ENCODE measurements at places on chromosomes 1 and 21.

GRCh38 chr1:54227091-54227602 lies 27.2 kb downstream of the MRPL37 start:
- DNase-seq, result no peak

DNA sequence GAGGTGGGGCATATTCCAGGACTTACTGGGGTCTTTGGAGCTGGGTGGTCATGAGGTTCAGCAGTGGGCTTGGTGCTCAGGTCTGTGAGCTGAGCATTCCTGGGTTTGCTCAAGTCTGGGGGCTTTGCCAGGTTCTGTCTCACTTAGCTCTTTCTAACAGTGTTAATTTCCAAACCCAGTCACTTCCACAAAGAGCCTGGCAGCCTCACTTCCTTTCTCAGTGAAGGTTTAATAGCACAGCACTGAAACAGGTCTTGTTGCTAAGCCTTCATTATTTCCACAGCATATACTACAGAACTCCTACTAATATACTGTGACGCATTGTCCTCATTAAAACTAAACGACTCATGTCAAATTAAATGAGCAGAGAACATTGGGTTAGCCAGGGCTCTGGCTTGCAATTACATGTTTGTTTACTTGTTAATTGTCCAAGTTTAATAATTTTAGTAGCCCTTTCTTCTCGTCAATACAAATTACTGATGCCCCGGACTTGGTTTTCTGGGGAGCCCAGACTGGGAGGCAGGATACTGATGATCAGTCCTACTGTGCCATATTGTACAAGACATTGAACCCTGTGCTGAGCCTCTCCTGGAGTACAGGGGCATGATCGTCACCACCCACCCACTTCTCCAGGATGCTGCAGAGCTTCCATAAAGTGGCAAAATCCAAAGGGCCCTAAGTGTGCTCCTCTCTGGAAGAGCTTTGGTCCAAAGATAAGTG lies 170.7 kb downstream of the IER5 start:
- no peak for DNase-seq

DNA sequence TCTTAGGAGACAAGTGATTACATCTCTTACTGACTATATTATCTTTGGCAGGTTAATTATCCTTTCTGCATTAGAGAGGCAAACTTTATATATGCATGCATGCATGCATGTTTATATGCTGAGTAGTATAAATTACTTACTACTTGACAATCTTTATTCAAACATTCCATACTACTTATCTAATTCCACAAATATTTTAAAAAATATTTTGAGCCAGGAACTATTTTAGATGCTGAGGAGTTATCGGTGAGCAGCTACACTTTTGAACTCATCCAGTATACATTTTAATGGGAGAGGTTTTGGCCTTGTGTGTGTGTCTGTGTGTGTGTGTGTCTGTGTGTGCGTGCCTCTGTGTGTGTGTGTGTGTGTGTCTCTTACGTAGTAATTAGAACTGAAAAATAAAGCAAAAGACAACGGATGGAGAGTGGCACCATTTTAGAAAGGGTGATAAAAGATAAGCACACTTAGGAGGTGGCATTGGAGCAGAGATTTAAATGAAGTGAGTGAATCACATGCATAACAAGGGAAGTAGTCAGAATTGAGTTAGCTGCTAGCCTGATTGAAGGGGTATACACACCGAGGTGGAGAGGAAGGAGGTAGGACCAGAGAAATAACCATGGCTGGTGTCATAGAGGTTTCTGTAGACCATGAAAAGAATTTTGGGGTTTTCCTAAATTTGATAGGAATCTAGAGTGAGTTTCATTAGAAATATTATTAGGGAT lies 1488.4 kb downstream of the MRPL39 start:
- DNase-seq, result no peak

DNA sequence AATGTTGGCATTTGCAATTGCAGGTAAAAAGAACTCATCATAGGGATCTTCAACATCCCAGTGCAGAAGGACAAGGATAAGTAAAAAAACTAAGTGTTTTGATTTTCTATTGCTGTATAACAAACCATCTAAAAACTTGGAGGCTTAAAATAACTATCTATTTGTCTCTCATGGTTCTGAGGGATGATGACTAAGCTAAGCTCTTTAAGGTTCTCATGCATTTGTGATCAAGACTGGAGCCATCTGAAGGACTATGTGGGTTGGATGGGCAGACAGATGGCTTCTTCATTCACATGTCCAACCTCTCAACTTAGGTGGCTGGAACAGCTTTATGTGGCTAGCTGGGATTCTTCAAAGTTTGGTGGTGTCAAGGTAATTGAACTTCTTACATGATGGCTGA lies 51.5 kb downstream of the RPL5 start:
- DNase-seq, result no peak

DNA sequence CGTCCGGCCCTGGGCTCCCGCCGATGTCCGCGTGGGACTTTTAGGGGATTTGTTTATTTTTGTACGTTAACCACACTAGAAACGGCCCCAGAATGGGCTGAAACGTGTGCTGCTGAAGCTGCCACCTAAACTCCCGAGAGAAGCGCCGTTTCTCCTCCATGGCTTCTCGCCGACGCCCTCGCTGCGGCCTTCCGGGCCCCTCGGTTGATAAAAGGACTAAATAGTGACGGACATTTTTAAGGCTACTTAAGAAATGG lies 678 bp upstream of the PTTG1IP start:
- no peak for DNase-seq

DNA sequence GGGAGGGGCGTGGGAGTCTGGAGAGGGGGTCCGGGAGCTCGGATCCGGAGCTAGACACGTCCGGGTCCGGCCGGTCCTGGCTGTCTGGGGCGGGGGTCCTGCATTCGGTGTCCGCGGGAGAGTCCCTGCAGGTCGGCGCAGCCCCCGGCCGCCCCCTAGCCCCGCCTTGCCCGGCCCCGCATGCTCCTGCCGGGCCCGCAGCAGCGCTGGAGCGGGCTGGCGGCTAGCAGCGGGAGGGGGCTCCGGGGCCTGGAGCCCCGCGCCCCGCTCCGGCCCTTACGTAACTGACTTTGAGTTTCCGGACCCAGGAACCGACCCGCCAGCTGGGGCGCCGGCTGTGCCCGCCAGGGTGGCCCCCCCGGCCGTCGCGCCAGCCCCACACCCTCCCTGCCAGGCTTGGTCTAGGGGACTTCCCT lies 26.9 kb upstream of the EPB41 start:
- DNase-seq, result no peak

- no peak for DNase-seq
These were observed 2.1 kb downstream of the VCAM1 start for GRCh38 chr1:100721526-100722207.

- no peak for DNase-seq
These were observed 2.5 kb upstream of the GBP4 start for GRCh38 chr1:89201106-89201794.

DNA sequence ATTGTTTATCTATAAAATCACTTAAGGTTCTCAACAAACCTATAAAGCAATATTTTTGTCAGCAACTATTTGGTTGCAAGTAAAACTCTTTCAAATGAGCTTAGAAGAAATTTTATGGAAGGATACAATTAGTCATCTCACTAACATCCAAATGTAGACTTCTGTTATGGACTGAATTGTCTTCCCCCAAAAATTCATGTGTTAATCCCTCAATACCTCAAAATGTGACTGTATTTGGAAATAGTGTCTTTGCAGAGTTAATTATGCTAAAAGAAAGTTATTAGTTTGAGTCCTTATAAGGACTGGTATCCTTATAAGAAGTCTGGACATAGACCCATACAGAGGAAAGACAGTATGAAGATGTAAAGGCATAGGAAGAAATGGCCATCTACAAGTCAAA lies 357.8 kb upstream of the PRMT6 start:
- DNase-seq, result no peak
